ENCODE measurements at places on chromosomes 7 and 10.

DNA sequence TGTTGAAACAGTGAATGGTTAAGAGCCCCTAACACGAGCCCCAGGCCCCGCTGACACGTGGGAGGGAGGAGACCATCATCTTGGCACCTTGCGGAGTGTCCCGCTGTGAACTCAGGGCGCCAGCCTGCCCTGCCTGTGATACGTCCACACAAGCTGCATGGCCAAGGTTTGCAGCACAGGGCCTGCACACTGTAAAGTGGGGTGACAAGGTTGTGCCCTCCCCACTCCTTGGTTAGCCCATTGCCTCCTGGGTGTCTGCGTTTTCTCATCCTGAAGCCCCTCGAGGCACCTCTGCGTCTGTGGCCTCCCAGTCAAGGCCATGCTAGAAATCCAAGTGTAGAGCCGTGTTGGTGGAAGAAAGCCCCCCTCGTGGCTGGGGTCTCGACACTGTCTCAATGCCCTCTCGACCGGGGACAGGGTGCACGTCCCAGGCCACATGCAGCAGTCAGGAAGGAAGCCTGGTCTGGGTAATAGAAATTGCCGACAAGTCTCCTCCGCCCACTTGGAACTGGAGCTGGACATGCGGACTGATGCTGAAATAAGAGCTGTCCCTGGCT lies 192.1 kb downstream of the DNAJB6 start:
- DNase-seq = peak; percentile 26

DNA sequence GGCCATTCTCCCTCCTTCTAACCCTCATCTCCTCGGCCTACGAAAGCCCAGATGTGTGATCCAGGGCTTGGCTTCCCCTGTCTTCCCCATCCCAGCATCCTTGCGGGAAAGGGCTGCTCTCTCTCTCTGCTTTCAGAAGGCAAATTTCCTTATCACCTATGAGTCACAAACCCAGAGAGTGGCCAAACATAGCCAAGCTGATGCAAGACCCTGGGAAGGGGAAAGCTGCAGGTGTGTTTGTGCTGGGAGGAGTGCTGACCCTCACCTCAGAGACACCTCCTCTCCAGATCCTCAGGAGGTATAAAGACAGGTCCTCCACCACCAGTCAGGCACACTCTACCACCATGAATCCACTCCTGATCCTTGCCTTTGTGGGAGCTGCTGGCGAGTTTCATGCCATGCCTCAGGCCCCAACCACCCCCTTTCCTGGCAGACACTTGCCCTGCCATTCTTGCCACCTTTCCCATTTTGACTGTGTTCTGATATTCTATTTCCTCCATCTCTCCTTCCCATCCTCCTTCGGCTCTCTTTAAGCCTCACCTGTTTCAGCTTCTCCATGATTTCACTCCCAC lies 10.6 kb upstream of the PRSS2 start:
- no peak for DNase-seq

DNA sequence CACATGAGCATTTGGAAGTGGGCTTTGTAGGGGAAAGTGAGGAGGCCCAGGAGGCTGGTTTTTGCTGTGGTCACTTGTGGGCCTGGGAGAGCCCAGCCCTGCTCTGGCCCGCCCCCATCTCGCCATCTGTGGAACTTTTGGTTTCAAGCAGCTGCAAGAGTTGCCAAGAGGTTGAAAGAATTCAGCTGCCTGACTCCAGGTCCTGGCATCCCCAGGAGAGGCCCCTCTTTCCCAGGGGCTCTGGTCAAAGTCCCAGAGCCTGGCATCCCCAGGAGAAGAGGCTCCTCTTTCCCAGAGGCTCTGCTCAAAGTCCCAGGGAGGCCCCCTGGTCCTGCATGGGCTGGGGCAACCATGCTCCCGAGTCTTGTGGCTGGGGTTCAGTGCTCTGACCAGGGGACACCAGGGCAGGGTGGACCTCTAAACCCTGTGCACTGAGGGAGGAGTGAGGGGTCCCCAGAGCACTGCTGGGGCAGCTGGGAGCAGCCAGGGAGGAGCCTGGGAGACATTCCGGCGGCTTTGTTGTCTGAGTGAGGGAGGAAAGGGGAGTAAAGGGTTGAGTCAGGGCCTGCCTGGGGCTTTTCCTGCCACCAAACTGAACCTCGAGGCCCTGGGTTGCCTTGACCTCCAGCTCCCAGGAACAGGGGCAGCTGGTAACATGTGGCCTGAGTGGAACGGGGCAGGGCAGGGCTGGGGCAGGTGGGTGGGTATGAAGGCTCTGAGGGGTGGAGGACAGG lies 27.7 kb upstream of the CSGALNACT2 start:
- no peak for DNase-seq

- DNase-seq = no peak
Measured at GRCh38 chr7:97732565-97733275, 834 bp downstream of the TAC1 start.

DNA sequence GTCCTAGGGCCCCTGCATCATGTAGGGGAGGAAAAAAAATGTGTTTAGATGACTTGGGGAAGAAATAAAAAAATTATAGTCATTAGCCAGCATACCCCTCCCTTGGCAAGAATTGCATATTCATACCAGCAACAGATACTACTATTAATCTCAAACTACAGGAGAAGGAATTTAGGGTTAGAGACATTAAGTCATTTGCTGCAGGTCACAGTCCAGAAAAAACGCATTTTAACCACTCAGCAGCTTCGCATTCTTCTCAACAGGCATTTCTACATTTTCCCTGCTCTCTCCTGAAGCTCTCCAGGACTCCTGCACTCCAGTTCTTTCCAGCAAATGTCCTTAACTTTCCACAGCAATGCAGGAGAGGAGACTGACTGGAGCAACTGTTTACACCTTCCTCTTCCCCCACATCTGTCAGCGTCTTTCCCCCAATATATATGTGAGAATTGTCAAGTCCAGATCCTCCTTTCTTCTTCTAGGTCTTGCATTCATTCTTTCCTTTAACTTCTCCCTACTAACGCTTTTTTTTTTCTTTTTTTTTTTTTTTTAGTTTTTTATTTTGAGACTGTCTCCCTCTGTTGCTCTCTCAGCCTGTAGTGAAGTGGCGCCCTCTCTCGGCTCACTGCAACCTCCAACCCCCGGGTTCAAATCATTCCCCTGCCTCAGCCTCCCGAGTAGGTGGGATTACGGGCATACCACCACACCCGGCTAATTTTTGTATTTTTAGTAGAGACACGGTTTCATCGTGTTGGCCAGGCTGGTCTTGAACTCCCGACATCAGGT lies 35.6 kb downstream of the PRPS1L1 start:
- DNase-seq = no peak

DNA sequence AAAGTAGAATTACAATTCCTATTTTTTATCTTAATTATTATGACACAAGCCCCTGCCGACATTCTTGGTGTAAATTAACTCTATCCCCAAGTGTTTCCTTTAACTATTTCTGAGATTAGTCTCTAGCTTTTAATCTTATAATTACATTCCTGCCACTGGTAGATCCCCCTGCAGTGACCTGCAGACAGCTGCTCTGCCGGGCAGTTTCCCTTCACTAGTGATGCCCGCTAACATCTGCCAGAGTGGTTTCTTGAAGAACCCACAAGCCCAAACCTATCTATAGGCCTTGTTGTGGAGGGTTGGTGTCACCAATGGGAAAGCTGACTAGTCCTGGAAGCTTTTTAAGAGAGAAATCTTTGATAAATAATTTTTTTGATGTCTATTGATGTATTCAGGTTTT lies 50.0 kb downstream of the ADAM22 start:
- no peak for DNase-seq

GRCh38 chr10:114031073-114031972 lies 12.3 kb upstream of the ADRB1 start:
- DNase-seq = no peak

GRCh38 chr10:71338728-71339495 lies 19.9 kb downstream of the SLC29A3 start:
- DNase-seq = no peak

DNA sequence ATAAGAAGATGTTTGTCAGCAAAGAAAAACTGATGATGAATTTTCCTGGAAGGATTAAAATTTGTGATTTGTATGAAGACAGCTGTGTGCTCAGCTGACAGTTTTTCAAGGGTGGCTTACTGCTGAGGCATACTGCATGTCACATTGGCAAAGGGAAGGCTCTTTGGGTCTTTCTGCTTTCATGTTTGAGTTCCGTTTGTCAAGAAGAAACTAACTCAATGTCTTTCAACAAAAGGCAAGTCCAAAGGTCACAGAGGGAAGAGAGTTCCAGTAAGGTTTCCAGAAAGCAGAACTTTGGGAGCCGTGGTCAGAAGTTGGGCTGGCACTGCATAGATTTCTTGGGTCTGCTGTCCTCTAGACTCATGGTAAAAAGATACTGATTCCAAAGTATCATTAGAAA lies 16.9 kb downstream of the DYDC2 start:
- no peak for DNase-seq

- no peak for DNase-seq
Measured at GRCh38 chr7:121714559-121715303, 158.2 kb upstream of the PTPRZ1 start.
